ENCODE measurements at places on chromosomes 2 and 18. TPM values are rescaled to one million over a fixed set of nuclear protein-coding genes. Genes with fewer than 3 reads are reported as not detected.

DNA sequence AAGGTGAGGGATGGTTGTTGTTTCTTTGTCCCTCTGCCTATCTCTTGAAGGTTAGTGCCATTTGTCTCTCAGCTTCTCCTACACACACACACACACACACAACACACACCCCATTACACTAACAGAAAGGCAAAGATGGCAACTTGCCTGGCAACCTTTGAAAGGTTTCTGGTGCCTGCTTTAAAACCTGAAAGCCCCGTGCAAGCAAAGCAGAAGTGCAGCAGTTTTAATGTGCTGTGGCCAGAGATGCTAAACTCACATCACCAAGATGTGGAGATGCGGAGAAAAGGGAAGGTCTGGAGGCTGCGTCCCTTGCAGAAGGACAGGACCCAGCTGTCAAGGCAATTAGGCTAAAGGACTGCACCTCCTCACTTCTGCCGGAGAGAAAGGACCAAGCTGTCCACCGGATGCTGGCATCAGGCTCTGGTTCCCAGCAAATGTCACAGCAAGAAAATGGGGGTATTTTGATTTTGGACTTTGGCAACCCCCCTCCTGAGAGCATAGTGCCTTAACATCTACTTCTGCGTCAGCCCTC lies 196.4 kb downstream of the ARL4C start:
- no peak overlapping the region for H3K27ac ChIP-seq
- H3K27me3 ChIP-seq = no peaks in the 10 kb centered on the region
- DNase-seq = no peak
- H3K4me3 ChIP-seq = no peak overlapping the region

- H3K27me3 ChIP-seq = no peaks in the 10 kb centered on the region
- peaks cover 72% of the 10 kb centered on the region for H3K4me1 ChIP-seq
- no peaks in the 10 kb centered on the region for H3K36me3 ChIP-seq
- DNase-seq = no peak
- H3K4me3 ChIP-seq = no peak overlapping the region
Observed at GRCh38 chr2:70128005-70128404, 40.7 kb downstream of the PCBP1 start.

- no peaks in the 10 kb centered on the region for H3K27me3 ChIP-seq
- H3K4me1 ChIP-seq = no peaks in the 10 kb centered on the region
- peaks cover 9% of the 10 kb centered on the region for H3K36me3 ChIP-seq
- DNase-seq = no peak
- H3K27ac ChIP-seq = no peak overlapping the region
- H3K4me3 ChIP-seq = no peak overlapping the region
Observed at GRCh38 chr2:73418343-73418742, 32.7 kb downstream of the ALMS1 start.

DNA sequence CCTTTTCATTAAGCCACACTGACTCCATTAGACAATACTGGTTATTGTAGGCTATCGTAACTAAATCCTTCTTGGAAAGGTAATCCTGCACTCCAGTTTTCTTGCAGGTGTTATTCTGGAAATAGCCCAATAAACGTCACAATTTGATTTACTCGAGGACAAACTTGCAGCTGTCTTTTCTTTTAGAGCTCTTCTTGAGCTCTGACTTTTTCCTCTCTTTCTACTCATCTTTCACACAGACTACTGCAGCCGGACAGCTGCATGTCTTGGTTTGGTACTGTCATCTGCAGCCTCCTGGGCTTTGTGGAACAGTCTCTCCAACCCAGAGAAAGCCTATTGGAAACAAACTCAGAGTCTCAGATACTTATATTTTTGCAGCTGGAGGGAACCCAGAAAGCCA lies 23.0 kb upstream of the MSGN1 start:
- no peak overlapping the region for H3K27ac ChIP-seq
- H3K4me3 ChIP-seq = no peak overlapping the region
- no peak for DNase-seq
- H3K4me1 ChIP-seq = no peaks in the 10 kb centered on the region
- H3K27me3 ChIP-seq = peaks cover 5% of the 10 kb centered on the region
- no peaks in the 10 kb centered on the region for H3K36me3 ChIP-seq

- no peaks in the 10 kb centered on the region for H3K4me1 ChIP-seq
- DNase-seq = no peak
- no peak overlapping the region for H3K4me3 ChIP-seq
- no peaks in the 10 kb centered on the region for H3K27me3 ChIP-seq
- H3K27ac ChIP-seq = no peak overlapping the region
Observed at GRCh38 chr18:45981821-45982220, 14.7 kb upstream of the EPG5 start.

DNA sequence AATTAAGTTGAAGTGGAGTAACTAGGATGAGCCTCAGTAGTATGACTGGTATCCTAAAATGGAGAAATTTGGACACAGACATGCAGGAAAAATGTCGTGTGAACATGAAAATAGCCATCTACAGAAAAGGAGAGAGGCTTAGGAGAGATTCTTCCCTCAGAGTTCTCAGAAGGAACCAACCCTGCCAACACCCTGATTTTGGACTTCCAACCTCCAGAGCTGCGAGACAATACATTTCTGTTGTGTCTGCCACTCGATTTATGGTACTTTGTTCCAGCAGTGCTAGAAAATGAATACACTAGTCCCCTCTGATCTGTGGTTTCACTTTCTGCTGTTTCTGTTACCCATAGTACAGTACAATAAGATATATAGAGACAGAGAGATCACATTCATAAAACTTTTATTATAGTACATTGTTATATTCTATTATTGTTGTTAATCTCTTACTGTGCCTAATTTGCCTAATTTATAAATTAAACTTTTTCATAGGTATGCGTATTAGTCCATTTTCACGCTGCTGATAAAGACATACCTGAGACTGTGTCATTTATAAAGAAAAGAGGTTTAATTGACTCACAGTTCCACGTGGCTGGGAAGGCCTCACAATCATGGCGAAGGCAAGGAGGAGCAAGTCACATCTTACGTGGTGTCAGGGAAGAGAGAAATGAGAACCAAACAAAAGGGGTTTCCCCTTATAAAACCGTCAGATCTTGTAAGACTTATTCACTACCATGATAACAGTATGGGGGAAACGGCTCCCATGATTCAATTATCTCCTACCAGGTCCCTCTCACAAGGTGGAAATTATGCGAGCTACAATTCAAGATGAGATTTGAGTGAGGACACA lies 41.3 kb downstream of the PLEKHA3 start:
- no peak for DNase-seq
- H3K27ac ChIP-seq = no peak overlapping the region
- no peak overlapping the region for H3K4me3 ChIP-seq
- H3K36me3 ChIP-seq = peaks cover 4% of the 10 kb centered on the region

DNA sequence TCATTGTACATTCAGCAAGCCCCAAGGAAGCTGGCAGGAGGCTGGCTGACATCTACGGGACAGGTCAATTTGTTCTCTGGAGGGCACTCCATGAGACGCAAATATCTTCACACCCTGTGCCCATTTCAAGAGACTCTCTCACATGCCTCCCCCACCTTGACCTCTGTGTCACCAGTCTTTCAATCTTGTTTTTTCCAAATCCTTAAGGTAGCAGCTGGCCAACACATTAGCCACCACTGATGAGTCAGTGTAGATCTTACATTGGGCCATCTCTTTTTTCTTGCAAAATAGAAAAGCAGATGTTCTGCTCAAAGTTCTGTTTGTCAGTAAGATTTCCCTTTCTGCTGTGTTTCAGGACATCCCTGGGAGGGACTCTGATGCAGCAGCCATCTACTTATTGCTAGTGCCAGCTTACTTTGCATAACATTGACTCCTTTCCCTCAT lies 1.7 kb upstream of the DPP4 start:
- H3K27me3 ChIP-seq = no peaks in the 10 kb centered on the region
- no peak overlapping the region for H3K27ac ChIP-seq
- H3K4me1 ChIP-seq = peaks cover 14% of the 10 kb centered on the region
- no peaks in the 10 kb centered on the region for H3K36me3 ChIP-seq
- DNase-seq = no peak

DNA sequence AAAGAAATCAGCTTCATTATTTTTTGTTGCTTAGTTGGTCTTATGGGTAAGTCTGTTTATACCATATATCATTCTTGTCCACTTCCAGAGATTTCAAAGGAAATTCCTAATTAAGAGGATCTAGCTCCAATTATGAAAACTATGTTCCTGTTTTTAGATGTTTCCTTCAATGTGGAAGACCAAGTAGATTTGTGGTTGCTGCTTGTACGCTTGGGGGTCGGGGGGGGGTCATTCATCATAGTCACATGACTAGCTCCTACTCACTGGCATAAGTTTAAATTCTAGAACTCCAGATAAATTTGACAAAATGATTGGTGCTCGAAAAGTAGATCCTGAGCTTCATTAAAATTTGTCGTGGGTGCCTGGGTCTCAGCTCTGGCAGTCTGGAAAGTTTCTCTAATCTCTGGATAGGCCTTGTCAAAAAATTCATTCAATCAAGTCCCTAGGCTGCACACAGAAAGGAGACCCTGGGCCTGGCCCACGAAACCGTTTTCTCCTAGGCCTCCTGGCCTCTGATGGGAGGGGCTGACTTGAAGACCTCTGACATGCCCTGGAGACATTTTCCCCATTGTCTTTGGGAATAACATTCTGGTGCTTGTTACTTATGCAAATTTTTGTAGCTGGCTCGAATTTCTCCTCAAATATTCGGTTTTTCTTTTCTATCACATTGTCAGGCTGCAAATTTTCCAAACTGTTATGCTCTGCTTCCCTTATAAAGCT lies 62.5 kb downstream of the MEP1B start:
- H3K4me1 ChIP-seq = no peaks in the 10 kb centered on the region
- H3K27me3 ChIP-seq = no peaks in the 10 kb centered on the region
- no peak overlapping the region for H3K27ac ChIP-seq
- no peak for DNase-seq
- H3K36me3 ChIP-seq = no peaks in the 10 kb centered on the region

GRCh38 chr2:103792042-103792441 lies 1030.2 kb downstream of the TMEM182 start:
- no peak overlapping the region for H3K4me3 ChIP-seq
- H3K27ac ChIP-seq = no peak overlapping the region
- no peaks in the 10 kb centered on the region for H3K27me3 ChIP-seq
- H3K36me3 ChIP-seq = no peaks in the 10 kb centered on the region

GRCh38 chr2:30684996-30685395 lies 122.2 kb downstream of the CAPN13 start:
- no peaks in the 10 kb centered on the region for H3K27me3 ChIP-seq
- H3K27ac ChIP-seq = no peak overlapping the region
- no peak for DNase-seq

GRCh38 chr2:167451496-167452289 lies 563.4 kb downstream of the XIRP2 start:
- H3K36me3 ChIP-seq = no peaks in the 10 kb centered on the region
- no peaks in the 10 kb centered on the region for H3K4me1 ChIP-seq

- H3K4me3 ChIP-seq = no peak overlapping the region
- H3K36me3 ChIP-seq = peaks cover 8% of the 10 kb centered on the region
- no peaks in the 10 kb centered on the region for H3K4me1 ChIP-seq
- DNase-seq = no peak
Observed at GRCh38 chr2:29195796-29196195, 80.6 kb downstream of the CLIP4 start.

DNA sequence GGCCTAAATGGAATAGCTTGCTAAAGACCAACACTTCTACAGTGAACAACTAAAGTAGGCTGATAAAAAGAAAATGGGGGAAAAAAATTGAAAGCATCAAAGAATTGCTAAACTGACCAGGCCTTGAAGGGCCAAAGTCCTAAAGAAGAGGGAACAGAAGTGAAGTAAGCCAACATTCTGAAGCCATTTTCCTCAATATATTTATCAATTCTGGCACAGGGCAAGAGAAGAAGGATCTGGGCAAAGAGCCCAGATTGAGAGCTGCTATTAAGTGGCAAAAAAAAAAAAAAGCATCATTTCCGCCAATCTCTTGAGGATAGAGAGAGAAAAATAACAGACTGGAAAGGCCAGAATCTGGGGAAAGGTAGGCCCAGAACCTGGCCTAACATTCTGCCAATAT lies 25.7 kb downstream of the FANCL start:
- H3K27me3 ChIP-seq = no peaks in the 10 kb centered on the region
- H3K4me1 ChIP-seq = no peaks in the 10 kb centered on the region
- peaks cover 3% of the 10 kb centered on the region for H3K36me3 ChIP-seq
- no peak overlapping the region for H3K4me3 ChIP-seq

DNA sequence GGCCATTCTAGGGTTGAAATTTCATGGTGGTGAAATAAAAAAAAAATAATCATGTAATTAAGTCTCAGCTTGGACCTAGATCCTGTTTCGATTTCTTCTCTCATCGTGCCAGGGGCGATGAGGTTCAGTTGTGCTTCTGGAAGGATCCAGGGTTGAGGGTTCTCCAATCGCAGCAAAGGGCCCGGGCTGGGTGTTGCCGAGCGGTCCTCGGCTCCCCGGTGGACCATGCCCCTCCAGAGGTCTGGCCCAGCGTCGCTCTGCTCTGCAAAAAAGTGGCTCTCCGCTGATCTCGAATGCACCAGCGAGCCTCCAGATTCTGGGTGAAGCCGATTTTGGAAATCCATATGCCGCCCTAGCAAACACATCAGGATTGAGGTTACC lies 39.0 kb downstream of the EN1 start:
- H3K4me1 ChIP-seq = no peaks in the 10 kb centered on the region
- H3K27ac ChIP-seq = no peak overlapping the region
- no peaks in the 10 kb centered on the region for H3K36me3 ChIP-seq
- H3K4me3 ChIP-seq = no peak overlapping the region
- H3K27me3 ChIP-seq = peaks cover 12% of the 10 kb centered on the region

- H3K27me3 ChIP-seq = peaks cover 11% of the 10 kb centered on the region
- no peak overlapping the region for H3K4me3 ChIP-seq
- no peaks in the 10 kb centered on the region for H3K36me3 ChIP-seq
- peaks cover 19% of the 10 kb centered on the region for H3K4me1 ChIP-seq
Observed at GRCh38 chr2:46434851-46435273, 44.5 kb upstream of the TMEM247 start.

The TMEM178A gene
- total RNA-seq = not detected

The ESPNL gene
- not detected for total RNA-seq

The GRHL1 gene
- 3.6 TPM for total RNA-seq

The TUBA3E gene
- not detected for total RNA-seq

The DSEL gene
- total RNA-seq = 0.12 TPM

The RAMP1 gene
- 4.9 TPM for total RNA-seq

The OR6B2 gene
- not detected for total RNA-seq

The EFHD1 gene
- total RNA-seq = not detected

The NEMP2 gene
- 21.0 TPM for total RNA-seq
